GDM1 (cell line): ENCODE measurements at places on chromosomes 7 and 10.

GRCh38 chr7:102387064-102387463 lies 9.1 kb upstream of the PRKRIP1 start:
- no peak for DNase-seq

- no peak for DNase-seq
These were observed 195.0 kb downstream of the PHF14 start for GRCh38 chr7:11168650-11169170.

DNA sequence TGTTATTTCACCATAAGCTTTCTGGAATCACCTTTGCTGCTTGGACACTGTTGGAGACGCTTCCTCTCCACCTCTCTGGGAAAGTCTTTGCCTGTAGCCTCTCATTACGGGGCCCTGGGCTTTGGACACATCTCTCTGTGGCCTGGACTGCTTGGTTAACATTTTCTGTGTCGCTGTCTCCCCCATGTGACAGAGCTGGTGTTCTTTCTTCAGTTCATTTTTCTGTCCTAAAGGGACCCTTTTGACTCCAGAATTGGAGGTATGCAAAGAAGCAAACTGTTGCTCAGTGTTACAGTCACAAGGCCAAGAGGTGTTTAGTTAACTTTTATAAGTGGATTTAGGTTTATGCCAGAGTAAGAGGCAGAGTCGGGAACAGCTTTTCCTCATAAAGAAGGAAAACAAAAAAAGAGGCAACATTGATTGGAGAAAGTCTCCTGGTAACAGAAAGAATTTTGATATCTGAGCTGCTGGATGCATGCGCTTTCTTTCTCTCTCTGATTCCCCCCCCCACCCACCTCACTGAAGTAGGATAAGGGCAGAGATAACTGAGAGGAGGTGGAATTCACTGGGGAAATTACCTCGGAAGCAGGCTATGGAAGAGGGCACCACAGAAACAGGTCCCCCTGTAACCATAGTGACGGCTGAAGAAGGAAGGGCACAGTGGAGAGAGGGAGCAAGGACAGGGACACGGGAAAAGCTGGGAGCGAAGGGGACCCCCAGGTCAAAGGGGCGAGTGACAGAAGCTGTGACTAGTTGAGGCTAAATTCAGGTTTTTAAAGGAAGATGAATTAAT lies 57.8 kb downstream of the LGI1 start:
- no peak for DNase-seq

DNA sequence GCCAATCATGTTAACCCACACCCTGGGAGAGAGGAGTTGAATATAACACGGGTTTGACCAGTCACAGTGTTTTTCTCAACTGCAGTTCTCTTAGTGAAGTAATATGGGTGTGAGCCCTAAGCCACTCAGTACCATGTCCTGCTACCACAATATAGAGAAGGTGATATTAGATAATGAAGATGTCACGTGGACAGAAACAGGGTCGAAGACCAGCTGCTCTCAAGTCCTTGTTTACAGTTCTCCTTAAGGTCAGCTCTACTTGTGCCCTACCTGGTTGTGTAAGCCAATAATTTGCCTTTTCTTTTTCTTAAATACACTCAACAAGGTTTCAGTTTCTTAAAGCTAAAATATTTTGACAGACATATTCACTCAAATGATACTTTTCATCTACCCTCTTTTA lies 128.3 kb upstream of the POT1 start:
- no peak for DNase-seq

- DNase-seq, result peak; percentile 82
These were observed 149.8 kb downstream of the AKR1D1 start for GRCh38 chr7:138226001-138226476.

DNA sequence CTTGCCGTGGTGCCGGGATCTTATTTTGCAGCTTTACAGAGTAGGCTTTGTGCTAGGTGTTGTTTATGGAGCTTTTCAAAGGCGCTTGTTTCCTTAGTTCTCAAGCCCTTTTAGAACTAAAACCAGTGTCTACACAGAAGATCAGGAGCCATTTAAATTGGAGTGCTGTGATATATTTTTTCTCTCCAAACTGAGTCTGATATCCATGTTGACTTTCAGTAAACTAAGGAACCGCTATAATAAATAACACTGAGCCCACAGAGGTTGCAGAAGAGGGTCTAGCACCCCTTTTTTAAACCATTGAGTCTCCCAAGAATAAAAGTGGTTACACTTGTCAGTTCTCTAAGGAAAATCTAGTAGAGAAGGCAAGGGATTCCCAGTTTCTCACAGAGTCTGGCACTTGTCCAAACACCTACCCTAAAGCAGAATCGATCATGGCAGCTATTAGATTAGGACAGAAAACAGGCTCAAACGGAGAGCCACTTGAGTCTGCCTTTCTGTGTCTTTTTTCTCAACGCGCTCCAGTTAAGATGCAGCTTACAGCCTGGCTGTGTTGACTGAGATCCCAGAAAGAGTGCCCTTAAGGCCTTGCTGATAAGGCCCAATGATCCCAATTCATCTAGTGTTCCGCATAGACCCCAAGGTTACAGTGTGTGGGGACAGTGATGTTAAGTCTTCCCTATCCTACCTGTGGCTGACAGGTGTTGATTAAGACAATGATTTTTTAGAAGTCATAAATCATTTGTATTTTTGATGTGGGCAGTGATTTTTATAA lies 804 bp downstream of the TMEM106B start:
- no peak for DNase-seq

DNA sequence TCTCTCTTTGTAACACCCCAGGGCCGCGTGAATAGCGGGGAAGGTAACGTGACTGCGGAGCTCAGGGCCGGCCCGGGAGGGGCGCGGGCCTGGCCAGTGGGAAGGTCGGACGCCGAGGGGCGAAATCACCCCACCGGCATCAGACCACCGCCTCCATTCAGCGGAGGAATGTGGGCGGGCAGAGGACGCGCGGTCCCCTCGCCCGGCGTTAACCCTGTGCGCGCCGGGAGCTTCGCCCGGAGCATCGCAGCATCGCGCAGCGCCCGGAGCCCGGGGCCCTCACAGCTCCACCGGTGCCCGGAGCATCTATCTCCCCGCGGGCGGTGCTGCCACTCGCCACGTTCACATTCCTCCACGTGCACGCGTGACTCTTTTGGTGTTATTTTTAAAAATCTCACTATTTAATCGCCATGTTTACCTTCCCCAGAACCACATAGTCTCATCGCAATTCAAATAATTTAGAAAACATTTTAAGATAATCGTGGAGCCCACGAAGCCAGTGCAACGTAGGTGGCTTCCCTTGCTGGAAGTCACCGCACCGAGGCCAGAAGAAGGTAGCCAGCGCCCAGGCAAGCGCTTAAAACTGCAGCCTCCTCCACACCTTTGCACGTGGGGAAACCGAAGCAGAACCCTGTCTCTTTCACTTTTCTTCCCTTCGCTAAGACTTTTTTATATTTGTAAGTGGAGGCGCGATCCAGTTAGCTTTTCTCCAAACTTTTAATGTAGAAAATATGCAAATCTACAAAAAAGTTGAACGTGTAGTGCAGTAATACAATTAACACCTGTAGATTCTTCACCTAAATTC lies 21.8 kb downstream of the FGFBP3 start:
- no peak for DNase-seq

- no peak for DNase-seq
These were observed 70.6 kb downstream of the FOXL3 start for GRCh38 chr7:360454-361100.

DNA sequence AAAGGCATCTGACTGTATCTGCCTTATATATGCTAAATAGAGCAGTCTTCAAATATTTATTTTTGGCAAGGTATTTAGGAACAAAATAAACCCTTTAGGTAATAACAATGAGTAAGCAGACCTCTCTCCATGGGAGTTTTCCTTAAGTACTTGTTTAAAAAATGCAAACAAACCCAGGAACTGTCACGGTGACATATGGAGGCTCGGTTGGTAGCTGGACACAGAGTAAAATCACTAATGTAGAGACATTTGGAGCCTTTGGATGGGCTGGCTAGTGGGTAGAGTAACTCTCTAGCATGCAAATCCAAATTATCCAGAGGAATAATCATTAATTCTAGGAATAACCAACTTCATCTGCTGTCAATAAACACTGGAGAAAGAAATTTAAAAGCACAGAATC lies 71.6 kb upstream of the LAMB4 start:
- no peak for DNase-seq

DNA sequence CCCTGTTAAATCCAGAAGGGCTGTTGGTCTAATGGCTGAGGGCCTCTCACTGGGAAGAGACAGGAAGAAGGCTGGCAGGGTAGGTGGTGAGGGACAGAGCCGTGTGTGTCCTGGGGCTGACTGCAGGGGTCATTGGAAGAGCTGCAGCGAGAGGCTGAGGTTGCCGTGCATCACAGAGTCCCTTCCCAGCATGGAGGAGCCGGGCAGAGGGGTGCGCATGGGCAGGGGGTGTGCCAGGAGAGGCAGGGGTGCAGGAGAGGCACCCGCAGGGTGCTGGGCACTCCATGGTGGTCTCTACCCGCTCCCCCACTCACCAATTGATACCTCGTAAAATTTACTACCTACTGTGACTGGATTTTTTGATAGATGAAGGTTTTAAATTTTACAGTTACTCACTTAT lies 124.3 kb downstream of the ACTR3B start:
- DNase-seq, result no peak

- no peak for DNase-seq
These were observed 33.2 kb downstream of the BNIP3 start for GRCh38 chr10:131948501-131948900.

GRCh38 chr7:9200626-9201025 lies 767.2 kb downstream of the NXPH1 start:
- no peak for DNase-seq

DNA sequence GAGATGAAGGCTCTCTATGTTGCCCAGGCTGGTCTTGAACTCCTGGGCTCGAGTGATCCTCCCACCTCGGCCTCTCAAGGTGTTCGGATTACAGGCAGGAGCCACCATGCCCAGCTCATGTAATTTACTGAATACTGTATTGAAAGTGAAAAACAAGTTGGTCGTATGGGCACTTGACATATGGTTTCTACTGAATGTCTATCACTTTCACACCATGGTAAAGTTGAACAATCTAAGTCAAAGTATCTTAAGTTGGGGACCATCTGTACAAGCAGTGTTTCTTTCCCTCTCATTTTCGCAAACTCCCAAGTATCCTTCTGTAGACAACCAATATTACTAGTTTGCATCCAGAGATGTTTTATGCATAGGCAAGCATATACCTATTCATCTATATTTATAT lies 116.6 kb downstream of the TMEM178B start:
- DNase-seq, result no peak

- DNase-seq, result no peak
These were observed 43.0 kb downstream of the ZMYND11 start for GRCh38 chr10:178208-178607.

GRCh38 chr10:32051926-32052325 lies 4.3 kb downstream of the KIF5B start:
- no peak for DNase-seq

GRCh38 chr7:31004393-31004792 lies 40.6 kb downstream of the GHRHR start:
- DNase-seq, result no peak

GRCh38 chr10:62063795-62064472 lies 162.4 kb downstream of the ARID5B start:
- no peak for DNase-seq

DNA sequence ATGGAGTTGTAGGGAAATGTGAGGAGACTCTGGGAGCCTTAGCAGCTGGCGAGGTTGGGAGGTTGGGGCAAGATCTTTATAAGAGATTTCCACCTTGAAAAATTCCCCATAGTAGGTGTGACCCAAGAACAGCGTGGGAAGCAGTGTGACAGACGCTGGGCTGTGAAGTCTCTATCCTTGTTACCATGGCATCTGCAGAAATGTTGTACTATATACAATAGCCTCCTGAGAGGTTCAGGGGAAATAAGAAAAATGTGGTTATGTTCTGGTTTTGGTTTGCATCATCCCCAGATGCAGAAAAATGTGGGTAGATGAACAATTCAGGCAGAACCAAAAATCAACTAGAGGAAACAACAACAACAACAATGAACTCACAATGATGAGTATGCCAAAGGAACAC lies 498.6 kb downstream of the SH2D4B start:
- no peak for DNase-seq

DNA sequence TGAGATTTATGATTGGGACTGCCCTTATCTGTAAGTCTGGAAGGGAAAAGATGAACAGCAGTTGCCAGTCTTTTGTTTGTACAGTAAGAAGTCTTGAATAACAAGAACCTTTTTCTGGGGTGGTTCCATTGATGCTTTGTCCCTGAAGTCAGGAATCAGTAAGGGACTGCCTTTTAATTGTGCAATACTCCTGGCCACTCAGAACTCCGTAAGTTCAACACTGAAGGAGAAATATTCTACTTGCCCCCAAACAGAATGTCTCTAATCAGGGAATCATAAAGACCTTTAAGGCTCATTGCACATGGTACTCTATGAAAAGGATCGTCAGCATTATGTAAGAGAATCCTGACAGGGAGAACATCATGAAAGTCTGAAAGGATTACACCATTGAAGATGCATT lies 361.4 kb downstream of the EXOC4 start:
- no peak for DNase-seq

- DNase-seq, result no peak
These were observed 157.4 kb downstream of the FRMD4A start for GRCh38 chr10:14173391-14173705.

- no peak for DNase-seq
These were observed 21.5 kb downstream of the CYP26A1 start for GRCh38 chr10:93095225-93095624.

GRCh38 chr7:127950233-127950935 lies 80.9 kb downstream of the LRRC4 start:
- DNase-seq, result no peak

GRCh38 chr7:31488562-31489203 lies 25.2 kb upstream of the ITPRID1 start:
- peak; percentile 44 for DNase-seq

DNA sequence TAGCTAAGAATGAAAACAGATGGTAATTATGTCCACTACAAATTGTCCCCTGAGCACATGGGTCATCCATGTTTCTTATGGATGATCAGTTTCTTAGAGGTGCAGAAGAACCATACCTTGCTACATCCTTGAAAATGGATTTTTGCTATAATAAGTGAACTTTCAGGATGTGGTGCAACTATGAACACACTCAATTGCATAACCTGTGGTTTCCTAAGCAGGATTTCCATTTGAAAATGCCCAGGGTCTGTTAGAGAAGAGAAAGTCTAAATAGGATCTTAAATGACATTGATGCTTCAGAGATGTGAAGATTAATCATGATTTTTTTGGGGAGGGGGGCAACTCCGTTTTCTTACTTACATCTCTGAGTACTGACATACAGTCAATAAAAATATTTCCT lies 39.6 kb upstream of the CACNB2 start:
- no peak for DNase-seq

GRCh38 chr7:158042156-158042880 lies 545.3 kb downstream of the PTPRN2 start:
- DNase-seq, result no peak

- no peak for DNase-seq
These were observed 145.8 kb downstream of the EMX2 start for GRCh38 chr10:117688358-117688757.

GRCh38 chr7:27129729-27130539 lies 623 bp downstream of the HOXA4 start:
- DNase-seq, result no peak

GRCh38 chr10:42551582-42552187 lies 86.7 kb downstream of the ZNF33B start:
- no peak for DNase-seq

GRCh38 chr7:69868921-69869320 lies 270.6 kb downstream of the AUTS2 start:
- no peak for DNase-seq

- no peak for DNase-seq
These were observed 8.2 kb upstream of the PTTG1IP2 start for GRCh38 chr7:90461219-90461618.
